ENCODE measurements at places on chromosomes 3 and 15.
A peak's percentile ranks its signal among the peaks of the same experiment; 100 is the strongest.

DNA sequence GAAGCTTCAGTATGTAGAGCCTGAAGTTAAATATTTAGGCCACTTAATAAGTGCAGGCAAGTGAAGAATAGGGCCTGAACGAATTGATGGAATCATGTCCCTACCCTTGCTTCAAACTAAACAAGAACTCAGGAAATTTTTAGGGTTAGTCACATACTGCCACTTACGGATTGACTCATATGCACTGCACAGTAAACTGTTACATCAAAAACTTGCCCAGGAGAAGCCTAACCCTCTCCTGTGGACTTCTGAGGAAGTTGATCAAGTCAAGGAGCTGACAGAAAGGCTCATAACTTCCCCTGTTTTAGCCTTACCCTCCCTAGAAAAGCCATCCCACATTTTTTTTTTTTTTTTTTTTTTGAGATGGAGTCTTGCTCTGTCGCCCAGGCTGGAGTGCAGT is 20.6 kb upstream of the KBTBD12 start:
- no peak for DNase-seq

DNA sequence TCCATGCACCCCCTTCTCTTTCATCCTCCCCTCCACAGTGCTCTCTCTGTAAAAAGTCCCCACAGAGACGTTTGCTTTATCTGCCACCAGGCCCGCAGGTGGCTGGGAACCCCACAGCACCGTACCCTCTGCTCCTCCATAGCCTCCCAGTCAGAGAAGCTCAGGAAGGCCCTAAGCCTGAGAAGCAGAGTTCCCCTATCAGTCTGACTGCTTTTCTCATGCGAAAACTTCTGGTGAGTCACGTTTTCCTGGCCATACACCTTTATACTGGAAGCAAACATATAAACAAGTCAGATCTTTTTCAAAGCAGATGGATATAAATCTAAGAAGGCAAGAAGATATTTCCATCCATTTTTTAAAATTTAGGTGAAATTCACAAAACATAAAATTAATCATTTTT is 51.5 kb upstream of the MEF2A start:
- DNase-seq: no peak

- DNase-seq: no peak
Observed at GRCh38 chr3:159875116-159875515, 113.5 kb upstream of the IL12A start.

DNA sequence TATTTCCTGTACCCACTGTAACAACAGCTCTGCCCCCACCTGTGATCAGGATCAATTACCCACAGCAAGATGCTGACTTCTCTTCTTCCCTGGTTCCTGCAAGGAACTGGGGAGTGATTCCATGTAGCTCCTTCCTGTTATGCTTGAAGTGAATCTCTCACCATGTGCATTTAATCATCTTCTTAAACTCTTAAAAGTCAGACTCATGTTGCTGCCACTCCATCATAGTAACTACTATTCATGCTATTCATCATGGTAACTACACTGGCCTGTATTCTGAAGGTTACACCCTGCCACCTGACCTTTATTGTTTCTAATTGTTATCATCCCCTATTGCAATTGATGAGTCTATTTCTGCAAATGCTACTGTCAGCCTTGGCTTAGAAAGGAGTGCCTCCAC is 89.5 kb downstream of the SUCNR1 start:
- DNase-seq: no peak

DNA sequence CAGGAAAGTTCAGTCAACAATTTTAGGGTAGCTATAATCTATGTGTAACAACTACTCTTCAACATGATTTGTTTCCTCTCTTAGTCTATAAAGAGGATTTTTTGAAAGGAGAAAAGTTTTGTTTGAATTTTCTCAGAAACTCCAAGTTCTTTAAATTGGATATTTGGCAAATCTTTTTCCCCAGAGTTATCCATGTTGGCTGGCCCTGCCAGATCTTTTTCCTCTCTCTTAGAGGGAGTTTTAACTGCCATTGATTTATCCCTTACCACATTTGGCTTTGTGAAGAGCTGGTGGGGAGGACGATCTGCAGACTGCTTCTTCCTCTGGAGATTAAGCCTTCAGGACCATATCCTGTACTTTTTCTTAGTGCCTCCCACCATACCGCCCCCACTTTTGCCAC is 64.9 kb upstream of the ROPN1 start:
- DNase-seq: no peak

- DNase-seq: peak; percentile 55
Observed at GRCh38 chr3:46695962-46696894, 2.7 kb upstream of the ALS2CL start.

- no peak for DNase-seq
Observed at GRCh38 chr3:178500631-178501030, 35.6 kb upstream of the KCNMB2 start.

- DNase-seq: no peak
Observed at GRCh38 chr3:45657853-45658252, 31.3 kb upstream of the SACM1L start.

DNA sequence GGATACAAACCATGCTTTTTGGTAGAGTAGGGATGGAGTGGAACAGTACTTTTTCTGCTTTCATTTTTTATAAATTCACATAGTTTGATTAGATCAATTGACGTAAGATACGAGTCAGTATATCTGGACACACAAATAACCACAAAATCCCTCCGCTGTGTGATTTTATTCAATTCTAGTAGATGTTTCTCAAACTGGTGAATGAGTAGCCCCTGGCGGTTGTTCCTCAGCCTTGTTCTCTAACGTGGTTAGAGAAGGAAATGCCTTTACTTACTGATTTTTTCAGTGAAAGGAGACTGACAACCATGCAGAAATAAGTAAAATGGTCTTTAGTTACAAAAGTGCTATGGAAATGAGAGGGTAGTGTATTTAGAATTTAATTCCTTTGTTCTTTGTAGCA is 161.0 kb downstream of the TCF12 start:
- DNase-seq: no peak

DNA sequence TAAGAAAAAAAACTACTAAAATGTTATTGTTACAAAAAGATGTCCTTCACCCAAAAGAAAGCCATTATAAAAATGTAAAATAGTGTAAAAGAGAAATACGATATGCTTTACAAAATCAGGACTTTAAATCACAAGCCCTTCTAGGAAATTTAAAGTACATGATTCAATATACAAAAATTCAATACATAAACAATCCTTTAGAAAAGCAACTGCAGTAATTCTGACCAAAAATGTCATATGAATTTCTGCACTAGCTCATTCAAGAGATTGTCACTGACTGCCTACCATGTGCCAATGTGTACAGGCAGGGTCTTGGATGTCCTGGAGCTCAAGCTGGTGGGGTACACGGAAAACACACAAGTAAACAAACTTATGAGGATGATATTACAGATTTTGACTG is 2.5 kb downstream of the MORC1 start:
- DNase-seq: no peak

DNA sequence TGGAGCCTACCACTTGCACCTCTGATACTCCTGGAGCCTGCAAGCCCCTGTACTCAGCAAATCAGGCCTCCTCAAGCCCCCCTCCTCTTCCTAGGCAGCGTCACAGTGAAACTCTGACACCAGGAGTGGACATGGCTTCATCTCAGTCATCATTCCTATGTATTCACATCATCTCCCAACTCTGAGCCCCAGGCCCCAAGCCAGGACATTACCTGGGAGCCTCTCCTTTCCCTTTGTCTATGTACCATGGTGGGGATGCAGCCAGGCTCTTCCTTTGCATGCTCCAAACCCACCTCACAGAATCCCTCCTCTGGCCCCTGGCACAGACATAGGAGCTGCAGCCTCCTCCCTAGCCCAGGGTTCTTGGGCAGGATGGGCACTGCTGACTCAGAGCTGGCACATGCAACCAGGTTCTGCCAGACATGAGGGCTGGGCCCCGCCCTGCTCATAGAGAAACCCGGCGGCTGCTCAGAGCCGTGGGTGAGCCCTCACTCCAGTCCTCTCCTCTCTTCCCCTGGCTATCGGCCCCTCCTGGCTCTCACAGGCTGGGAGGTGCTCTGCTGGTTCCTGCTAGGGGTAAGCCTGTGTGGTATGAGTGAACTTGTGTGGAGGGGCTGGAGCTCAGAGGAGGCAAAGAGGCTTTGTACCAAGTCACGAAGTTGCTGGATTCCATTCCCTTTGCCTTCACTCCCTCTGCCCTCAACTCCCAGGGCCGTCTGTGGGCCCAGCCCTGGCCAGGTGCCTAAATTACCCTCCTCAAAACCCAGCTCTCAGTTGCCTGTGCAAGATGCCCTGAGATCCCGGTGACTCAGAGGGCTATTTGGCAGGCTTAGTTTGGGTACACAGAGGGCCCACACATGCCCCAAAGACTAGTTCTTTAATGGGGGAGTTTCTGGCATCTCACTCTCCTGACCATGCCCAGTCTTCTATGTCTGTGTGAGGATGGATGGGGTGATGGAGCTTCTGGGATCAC is 1.9 kb upstream of the PLCD1 start:
- DNase-seq: peak; percentile 40

GRCh38 chr3:61371123-61371522 is 119.9 kb upstream of the FHIT start:
- no peak for DNase-seq

GRCh38 chr3:143063018-143063417 is 56.6 kb upstream of the CHST2 start:
- no peak for DNase-seq

DNA sequence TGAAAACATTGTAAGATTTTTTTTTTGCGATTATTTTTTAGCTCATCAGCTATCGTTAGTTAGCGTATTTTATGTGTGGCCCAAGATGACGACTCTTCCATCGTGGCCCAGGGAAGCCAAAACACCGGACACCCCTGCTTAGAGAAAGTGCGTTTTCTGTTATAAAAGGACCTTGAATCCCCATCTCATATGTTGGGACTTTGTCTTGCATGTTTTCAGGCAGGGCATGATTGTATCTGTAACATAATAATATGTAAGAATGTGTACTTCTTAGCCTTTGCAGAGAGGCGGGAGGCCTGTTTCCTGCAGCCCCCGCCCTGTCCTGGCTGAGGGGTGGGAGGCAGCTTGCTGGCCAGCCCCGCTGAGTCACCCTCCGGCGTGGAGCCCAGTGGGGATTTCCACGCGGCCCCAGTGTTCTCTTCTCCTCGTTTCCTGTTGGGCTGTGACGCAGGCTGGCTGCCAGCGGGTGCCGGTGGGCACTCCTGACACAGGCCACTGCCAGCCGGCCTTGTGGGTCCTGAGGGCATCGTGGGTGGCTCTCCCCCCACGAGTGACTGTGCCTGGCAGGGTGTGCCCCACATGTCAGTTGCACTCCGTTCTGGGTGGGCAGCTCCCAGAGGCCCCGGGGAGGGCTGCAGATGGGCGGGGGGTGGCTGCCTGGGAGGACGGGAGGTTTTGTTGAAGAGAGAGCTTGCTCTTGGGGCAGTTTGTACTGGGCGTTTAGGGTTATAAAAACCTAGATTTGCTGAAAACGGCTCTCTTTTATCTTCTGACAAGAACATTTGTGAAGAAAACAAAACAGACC is 55.6 kb downstream of the SMAD3 start:
- no peak for DNase-seq

DNA sequence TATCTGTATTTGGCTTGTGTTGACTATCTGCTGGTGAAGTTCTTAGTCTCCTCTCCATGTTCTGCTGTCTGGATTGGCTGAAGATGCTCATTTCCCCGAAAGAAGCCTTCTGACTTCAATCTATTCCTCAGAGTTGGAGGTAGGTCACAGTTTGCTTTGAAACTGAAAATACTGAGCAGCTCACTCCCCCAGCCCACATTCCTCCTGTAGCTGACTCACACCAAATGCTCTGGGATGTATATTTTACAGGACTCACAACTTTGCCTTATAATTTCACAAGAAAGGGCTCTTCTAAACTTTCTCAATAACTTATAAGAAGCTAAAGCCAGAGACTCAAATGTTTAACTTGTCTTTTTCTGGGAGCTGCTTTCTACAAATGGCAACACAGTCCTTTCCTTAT is 36.3 kb upstream of the SNX4 start:
- DNase-seq: no peak

DNA sequence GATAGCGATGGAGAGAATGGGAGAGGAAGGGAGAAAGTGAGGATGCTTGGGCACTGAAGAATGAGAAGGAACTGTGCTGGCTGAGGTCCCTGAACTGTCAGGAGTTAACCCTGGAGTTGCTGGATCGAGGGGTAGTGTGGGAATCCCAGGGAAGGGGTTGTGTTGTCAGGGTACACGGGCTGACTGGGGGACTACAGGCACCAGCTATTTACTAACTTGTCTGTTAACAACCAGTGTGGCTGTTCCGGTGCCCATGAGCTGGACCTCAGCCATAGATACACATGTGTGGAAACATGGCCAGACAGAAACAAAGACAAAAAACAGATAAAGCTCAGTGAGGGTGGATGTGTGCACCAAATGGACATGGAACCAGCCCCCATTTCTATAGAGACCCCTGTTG is 55.1 kb downstream of the GASK1A start:
- DNase-seq: no peak

DNA sequence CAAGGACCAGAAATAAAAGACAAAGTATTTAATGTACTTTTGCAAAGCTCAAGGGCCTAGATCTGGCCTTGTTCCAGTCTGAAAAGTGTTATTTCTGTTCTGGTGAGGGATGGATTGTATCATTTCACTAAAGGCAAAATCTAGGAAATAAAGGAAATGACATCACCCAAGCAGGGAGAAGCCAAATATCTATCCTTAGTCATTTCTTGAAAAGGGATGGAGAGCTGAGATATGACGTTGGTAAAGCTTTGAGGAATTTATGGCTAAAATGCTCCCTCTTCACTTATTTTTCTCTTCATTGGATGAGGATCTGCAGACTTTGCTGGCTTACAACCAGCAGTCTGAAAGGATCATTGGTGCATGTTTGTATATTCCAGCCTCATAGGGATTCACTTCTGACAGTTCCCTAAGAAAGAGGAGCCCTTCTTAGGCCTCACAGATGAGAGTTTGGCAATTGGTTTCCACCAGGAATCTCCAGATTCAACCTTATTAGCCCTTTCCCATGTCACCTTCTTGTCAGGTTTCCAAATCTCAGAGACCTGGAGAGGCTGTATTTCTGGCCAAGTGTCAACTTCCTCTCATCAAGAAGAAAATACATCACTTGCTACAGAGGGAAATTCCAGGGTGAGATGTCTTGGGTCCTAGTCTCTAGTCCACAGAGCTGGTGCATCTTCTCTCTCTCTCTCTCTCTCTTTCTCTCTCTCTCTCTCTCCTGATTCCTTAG is 93.7 kb upstream of the BOC start:
- DNase-seq: peak; percentile 1

- no peak for DNase-seq
Observed at GRCh38 chr3:14175383-14176037, 2.9 kb downstream of the XPC start.

GRCh38 chr15:41661078-41661517 is 893 bp downstream of the MGA start:
- DNase-seq: peak; percentile 35

GRCh38 chr15:90217671-90218394 is 15.9 kb downstream of the CIB1 start:
- DNase-seq: no peak

GRCh38 chr3:123124971-123125370 is 58.1 kb downstream of the PDIA5 start:
- no peak for DNase-seq
